ENCODE measurements at places on chromosomes 5 and 9.

DNA sequence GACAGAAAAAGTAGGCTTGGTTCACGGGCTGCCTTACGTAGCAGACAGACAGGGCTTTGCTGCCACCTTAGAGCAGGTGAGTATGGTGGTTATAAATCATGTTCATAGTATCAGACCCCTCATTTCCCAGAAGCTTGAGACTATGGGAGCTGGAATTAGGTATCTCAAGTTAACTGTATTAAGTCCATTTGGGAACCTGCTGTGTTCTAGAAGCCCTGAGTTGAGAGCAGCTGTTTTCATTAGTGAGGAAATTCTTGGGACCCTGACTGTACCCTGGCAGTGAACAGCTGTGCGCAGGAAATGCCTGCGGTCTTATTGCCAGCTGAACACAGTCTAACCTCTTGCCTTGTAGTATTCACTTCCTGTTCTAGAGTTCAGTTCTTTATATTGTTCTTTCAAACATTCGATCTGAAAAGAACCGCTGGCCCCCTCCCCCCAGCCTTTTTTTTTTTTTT lies 29.8 kb downstream of the UGCG start:
- DNase-seq = no peak

DNA sequence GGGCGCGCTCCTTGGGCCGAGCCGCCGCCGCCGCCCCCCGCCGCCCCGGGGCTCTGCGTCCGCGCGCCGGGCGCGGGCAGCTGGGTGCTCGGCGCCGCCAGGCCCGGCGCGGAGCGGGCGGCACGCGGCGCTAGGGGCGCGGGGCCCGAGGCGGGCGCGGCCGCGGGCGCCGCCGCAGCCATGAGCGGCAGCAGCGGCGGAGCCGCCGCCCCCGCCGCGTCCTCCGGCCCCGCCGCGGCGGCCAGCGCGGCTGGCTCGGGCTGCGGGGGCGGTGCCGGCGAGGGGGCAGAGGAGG lies 351 bp downstream of the TRIO start:
- no peak for DNase-seq

DNA sequence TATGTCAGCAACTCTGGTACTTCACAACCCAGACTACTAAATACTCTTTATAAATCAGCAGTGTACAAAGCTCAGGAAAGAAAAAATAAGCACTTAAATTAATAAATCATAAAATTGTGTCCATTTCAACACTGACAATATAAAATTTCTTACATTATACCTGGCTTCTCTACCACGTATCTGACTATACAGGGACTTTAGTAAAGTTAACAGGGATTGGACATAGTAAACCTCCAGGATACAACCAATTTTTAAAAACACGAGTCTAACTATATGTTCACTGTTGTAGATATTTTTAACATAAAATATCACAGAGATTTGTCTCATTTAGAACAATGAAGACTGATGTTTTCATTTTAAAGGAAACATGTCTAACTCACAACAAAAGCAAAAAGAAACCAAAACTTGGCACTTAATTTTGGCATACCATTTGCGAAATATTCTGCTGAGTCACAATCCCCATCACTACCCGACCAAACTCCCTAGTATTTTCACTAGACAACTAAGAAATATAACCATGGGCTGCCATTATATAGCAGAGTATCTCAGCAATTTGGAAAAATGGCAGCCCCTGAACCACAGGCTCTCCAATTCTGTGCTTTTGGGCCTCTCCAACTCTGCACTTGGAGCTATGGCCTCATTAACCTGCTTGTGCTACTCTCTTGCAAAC lies 14.4 kb downstream of the FAM169A start:
- DNase-seq = no peak

GRCh38 chr9:117825609-117826347 lies 121.6 kb downstream of the TLR4 start:
- DNase-seq = no peak

GRCh38 chr9:117828466-117828865 lies 124.3 kb downstream of the TLR4 start:
- no peak for DNase-seq
